Activated CD8-positive, alpha-beta T cell treated with anti-CD3 and anti-CD28 coated beads for 36 hours (primary cell): ENCODE measurements at places on chromosomes 6 and 20. TPM values are rescaled to one million over a fixed set of nuclear protein-coding genes. Genes with fewer than 3 reads are reported as not detected.
A peak's percentile ranks its signal among the peaks of the same experiment; 100 is the strongest.

The FGD2 gene
- 1.4 TPM for total RNA-seq

The ANKEF1 gene
- 0.45 TPM for total RNA-seq

The PPIL6 gene
- total RNA-seq, result 0.38 TPM

The BCAS1 gene
- 0.09 TPM for total RNA-seq

The HDDC2 gene
- 121 TPM for total RNA-seq

The CRIP3 gene
- 2.4 TPM for total RNA-seq

- DNase-seq, result no peak
These were observed 877 bp downstream of the ENPP4 start for GRCh38 chr6:46130666-46131065.

- DNase-seq, result peak; percentile 61
These were observed 1.3 kb upstream of the PTK6 start for GRCh38 chr20:63538204-63539091.

- DNase-seq, result no peak
These were observed 5.3 kb upstream of the FILIP1 start for GRCh38 chr6:75498862-75499261.

GRCh38 chr6:82786248-82786647 lies 279.4 kb downstream of the UBE3D start:
- DNase-seq, result no peak

- DNase-seq, result no peak
These were observed 617.1 kb downstream of the EPM2A start for GRCh38 chr6:145118224-145118623.

DNA sequence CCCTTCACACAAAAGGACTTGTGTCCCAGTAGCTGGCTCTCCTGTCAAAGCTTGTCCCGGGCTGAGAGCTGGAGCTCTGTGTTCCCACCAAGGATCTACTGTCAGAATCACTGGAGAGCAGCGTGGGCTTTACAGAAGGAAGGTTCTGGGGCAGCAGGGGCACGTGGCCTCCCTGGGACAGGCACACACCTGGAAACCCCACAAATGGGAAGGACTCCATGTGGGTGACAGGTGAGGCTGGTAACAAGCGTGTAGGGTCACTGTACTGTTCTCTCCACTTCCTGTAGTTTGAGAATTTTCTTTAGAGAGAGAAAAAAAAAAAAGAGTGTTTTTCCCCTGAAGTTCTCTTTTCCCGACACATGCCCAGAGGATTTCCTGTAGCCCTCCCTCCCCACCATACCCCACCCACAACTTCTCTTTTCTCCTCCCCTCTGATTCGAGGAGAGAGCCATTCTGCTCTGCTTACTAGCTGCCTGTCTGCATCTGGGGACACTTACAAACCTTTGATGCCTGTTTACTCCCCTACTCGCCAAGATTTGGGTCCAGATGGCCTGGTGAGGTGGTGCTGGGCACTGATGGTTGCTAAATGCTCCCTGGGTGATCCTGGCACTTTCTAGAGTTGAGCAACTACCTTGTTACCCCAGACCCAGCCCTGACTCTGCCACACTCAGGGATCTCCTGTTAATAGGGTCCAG lies 84.1 kb upstream of the SIRPA start:
- no peak for DNase-seq

- DNase-seq, result peak; percentile 48
These were observed 322.2 kb downstream of the PLCB1 start for GRCh38 chr20:8454137-8454712.

DNA sequence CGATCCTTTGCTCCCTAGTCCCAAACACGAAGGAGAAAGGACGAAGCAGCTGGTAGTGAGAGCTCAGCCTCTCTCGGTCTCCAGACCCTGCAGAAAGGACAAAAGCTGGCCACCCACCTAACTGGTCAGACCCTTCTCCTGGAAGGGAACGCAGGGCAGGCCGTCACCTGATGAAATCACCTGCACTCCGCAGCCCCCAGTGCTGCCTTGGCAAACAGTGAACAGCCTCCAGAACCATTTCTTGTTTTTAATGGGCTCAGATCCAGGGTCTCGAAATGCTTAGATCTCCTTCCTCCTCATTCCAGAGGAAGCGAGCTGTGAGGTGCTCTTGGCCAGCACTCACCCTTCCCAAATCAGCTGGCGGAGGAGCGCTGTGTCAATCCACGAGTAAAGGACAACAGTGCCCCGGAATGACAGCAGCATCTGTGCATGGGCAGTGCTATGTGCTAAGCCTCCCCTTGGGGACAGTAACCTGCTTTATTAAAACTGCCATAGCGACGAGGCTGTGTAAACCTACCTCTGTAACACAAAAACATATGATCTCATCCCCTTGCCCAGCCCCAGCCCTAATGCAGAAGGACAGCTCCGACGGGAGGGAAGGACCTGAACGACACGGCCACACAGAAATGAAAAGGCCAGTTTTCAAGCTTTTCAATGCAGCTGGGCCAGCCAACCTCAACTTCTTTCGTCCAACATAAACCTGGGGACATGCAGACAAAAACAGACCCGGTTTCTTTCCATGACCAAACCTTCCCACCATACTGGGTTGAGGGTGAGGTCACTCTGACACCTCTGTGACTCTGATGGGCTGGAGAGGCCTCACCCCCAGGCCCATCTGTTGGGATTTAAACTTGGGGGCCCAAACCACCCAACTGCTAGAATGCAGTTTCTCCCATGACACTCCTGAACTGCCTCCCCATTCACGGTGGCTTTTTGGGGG lies 43.3 kb downstream of the SULF2 start:
- no peak for DNase-seq

GRCh38 chr6:161829291-161829729 lies 555.4 kb upstream of the AGPAT4 start:
- no peak for DNase-seq

- no peak for DNase-seq
These were observed 214.3 kb upstream of the LAMP5 start for GRCh38 chr20:9300080-9300479.

DNA sequence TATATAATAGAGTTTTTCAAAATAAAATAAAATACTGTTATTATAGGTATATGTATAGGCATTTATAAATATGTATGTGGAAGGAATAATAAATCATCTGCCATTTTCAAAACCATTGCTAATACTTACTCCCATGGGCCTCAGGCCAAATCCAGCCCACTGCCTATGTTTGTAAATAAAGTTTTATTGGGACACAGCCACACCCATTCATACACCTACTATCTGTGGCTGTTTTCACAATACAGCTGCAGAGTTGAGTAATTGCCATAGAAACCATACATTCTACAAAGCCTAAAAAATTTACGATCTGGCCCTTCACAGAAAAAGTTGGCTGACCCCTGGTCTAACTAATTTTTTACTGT lies 9.5 kb downstream of the ALDH5A1 start:
- no peak for DNase-seq

- DNase-seq, result no peak
These were observed 32.2 kb downstream of the OPRM1 start for GRCh38 chr6:154071236-154071635.
